Sigmoid colon (tissue), 7 donors: ENCODE measurements at places on chromosomes 5 and 9. TPM values are rescaled to one million over a fixed set of nuclear protein-coding genes. Genes with fewer than 3 reads are reported as not detected.

Gene TSSK1B
- total RNA-seq = not detected

- H3K4me3 ChIP-seq = no peak overlapping the region
- no peaks in the 10 kb centered on the region for H3K4me1 ChIP-seq
- no peak overlapping the region for H3K27ac ChIP-seq
Measured at GRCh38 chr9:107471552-107471951, 18.0 kb downstream of the KLF4 start.

- no peak overlapping the region for H3K4me3 ChIP-seq
- H3K36me3 ChIP-seq = no peaks in the 10 kb centered on the region
- DNase-seq = no peak
- H3K27ac ChIP-seq = no peak overlapping the region
- no peaks in the 10 kb centered on the region for H3K27me3 ChIP-seq
- H3K4me1 ChIP-seq = no peaks in the 10 kb centered on the region
Measured at GRCh38 chr5:65292196-65292595, 189.5 kb downstream of the ADAMTS6 start.

- no peak overlapping the region for H3K27ac ChIP-seq
- no peak for DNase-seq
- no peaks in the 10 kb centered on the region for H3K27me3 ChIP-seq
- H3K36me3 ChIP-seq = no peaks in the 10 kb centered on the region
- no peak overlapping the region for H3K4me3 ChIP-seq
Measured at GRCh38 chr5:96280946-96281393, 152.1 kb downstream of the PCSK1 start.

DNA sequence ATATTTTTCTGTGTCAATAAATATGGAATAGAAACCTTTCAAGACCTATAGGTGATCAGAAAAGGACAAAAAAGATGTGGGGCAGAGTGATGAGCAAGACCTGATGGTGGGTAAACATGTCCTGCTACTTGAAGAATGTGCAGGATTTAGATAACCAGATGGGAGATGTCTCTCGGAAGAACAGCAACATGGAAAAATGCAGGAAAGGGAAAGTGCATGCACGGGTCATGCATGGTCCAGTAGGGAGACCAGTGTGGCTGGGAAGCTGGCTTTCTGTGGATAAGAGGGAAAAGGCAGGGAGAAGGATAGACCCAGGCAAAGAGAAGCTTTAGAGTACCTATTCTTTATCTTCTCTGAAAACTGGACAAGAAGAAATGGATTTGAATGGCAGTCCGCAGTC lies 7.1 kb upstream of the CAST start:
- H3K36me3 ChIP-seq = no peaks in the 10 kb centered on the region
- DNase-seq = no peak
- H3K27me3 ChIP-seq = no peaks in the 10 kb centered on the region

Gene DAPK1
- 80.6 TPM for total RNA-seq

DNA sequence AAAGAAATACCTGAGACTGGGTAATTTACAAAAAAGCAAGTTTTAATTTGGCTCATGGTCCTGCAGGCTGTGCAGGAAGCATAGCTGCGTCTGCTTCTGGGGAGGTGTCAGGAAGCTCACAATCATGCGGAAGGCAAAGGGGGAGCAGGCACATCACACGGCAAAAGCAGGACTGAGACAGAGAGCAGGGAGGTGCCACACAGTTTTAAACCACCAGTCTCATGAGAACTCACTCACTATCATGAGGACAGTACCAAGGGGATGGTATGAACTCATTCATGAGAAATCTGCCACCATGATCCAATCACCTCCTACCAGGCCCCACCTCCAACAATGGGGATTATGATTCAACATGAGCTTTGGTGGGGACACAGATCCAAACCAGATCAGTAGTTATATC lies 96.2 kb downstream of the OSTF1 start:
- no peaks in the 10 kb centered on the region for H3K27me3 ChIP-seq
- no peak overlapping the region for H3K27ac ChIP-seq
- H3K36me3 ChIP-seq = no peaks in the 10 kb centered on the region
- H3K4me3 ChIP-seq = no peak overlapping the region

Gene SHOC1
- not detected for total RNA-seq

- H3K27ac ChIP-seq = peak overlapping the region; percentile 86
- H3K4me3 ChIP-seq = no peak overlapping the region
- DNase-seq = no peak
- H3K27me3 ChIP-seq = no peaks in the 10 kb centered on the region
- no peaks in the 10 kb centered on the region for H3K36me3 ChIP-seq
Measured at GRCh38 chr5:149447373-149448367, 68.6 kb upstream of the IL17B start.

Gene CYLC2
- not detected for total RNA-seq

DNA sequence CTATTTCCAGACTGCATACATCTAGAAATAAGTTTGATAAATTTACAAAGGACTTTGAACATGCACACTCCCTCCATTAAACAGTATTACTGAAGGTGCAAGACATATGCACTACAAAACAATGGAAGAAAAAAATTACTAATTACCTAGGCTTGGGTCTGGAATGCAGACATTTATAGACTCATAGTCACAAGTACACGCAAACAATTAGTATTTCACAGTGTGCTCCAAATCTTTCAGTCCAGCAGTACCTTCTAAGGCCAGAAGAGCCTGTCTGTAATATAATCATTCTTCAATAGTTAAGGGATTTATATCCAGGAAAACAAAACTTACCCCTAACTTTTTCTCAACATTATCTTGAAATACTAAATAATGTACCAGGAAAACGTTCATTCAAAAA lies 11.2 kb downstream of the RICTOR start:
- no peak for DNase-seq
- H3K4me3 ChIP-seq = no peak overlapping the region
- no peaks in the 10 kb centered on the region for H3K36me3 ChIP-seq
- no peaks in the 10 kb centered on the region for H3K4me1 ChIP-seq
- peak overlapping the region; percentile 29 for H3K27ac ChIP-seq

Gene RAD17
- total RNA-seq = 18.3 TPM

Gene GABRG2
- total RNA-seq = 1.3 TPM

DNA sequence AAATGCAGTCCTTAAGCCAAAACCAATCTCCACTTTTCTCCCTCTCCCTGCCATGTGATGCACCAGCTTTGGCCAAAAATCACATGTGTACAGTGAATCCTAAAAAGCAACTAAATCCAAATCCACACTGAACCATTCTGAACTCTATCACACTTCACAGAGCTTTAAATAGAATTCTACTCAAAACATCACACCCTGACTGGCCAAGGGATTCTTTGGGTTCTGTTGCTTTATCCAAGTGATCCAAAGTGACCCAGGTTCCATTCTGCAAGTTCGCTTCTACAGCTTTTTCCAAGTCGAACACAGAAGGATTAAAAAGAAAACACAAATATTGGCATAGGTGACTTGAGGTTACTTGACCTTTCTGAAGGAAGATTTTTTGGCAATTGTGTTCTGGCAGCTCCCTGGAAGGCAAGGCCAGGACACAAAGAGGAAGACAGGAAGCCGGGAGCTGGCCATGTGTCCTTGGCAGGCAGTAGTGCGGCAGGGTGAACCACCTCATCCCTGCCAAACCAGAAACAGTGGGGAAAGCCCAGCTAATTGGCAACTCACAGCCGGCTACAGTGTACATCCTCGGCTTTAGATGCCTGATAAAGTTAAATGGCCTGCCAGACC lies 115.0 kb downstream of the NFIB start:
- H3K4me3 ChIP-seq = no peak overlapping the region
- DNase-seq = peak; percentile 86
- no peaks in the 10 kb centered on the region for H3K27me3 ChIP-seq
- H3K27ac ChIP-seq = peak overlapping the region; percentile 77
- no peaks in the 10 kb centered on the region for H3K36me3 ChIP-seq

DNA sequence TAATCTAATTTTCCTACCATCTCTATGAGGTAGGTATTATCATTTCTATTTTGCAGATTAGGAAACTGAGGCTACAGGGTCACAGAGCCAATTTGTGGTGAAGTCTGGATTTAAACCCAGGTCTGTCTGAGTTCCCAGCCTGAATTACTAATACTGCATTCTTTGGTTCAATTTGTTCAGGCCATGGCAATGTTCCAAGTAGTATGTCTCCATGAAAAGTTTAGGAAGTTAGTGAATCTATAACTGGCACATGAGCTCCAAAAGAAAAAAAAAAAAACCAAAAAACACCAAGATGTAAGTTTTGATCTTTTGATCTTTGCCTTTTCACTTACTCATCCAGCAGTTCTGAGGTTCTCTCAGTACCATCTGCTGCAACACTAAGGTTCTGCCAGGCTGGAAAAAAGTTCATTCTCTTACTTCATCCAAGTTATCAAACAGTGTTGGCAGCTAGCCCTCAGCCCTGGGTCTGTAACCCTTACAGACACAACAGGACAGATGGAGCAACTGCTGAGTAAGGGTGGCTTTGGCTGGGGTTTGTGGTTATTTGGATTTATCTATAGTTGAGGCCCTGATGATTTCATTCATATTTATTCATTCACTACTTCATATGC lies 4.4 kb upstream of the TMEM268 start:
- H3K4me3 ChIP-seq = no peak overlapping the region
- no peak for DNase-seq

Gene OMD
- 23.9 TPM for total RNA-seq

DNA sequence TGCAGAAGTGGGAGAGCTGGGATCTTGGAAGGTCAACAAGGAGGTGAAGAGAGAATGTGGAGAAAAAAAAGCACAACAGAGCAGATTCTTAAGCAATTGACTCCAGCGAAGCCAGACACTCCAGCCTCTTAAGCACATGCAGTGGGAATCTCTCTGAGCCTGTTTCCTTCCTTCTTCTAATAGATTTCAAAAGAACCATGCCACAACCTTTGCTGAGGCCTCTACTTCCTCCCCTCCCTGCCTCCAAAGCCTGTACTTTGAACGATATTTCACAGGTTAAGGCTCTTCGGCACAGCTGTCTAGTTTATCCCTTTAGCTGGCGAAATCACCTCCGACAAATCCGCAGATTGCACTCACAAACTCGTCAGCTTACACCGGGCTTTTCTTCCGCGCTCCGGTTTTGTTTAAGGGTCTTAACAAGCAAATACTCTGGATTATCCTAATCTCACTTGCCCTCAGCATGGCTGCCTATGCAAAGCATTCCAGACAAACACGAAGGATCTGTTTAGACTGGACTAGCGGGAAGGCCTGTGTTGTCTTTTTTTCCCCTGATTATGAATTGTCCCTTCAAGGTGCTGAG lies 211.6 kb upstream of the PANK3 start:
- no peak overlapping the region for H3K4me3 ChIP-seq
- no peaks in the 10 kb centered on the region for H3K36me3 ChIP-seq
- peaks cover 14% of the 10 kb centered on the region for H3K4me1 ChIP-seq

- H3K36me3 ChIP-seq = peaks cover 24% of the 10 kb centered on the region
- H3K27ac ChIP-seq = no peak overlapping the region
- H3K4me3 ChIP-seq = no peak overlapping the region
- DNase-seq = no peak
- no peaks in the 10 kb centered on the region for H3K27me3 ChIP-seq
Measured at GRCh38 chr9:124854822-124855221, 1.6 kb downstream of the WDR38 start.

DNA sequence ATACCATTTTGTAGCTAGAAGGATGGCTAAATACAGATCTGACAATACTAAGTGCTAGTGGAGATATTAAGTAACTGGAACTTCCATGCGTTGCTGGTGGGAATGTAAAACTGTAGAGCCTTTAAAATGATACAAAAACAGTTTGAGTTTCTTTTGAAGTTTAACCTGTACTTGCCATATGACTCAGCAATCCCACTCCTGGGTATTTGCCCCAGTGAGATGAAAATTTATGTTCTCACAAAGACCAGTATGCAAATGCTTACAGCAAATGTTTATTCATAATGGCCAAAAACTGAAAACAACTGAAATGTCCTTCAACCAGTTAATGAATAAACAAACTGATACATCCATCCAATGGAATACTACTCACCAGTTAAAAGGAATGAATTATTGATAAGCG lies 137.3 kb downstream of the SLC12A2 start:
- H3K27ac ChIP-seq = no peak overlapping the region
- H3K4me3 ChIP-seq = no peak overlapping the region
- H3K4me1 ChIP-seq = no peaks in the 10 kb centered on the region
- no peaks in the 10 kb centered on the region for H3K27me3 ChIP-seq
- H3K36me3 ChIP-seq = no peaks in the 10 kb centered on the region
- no peak for DNase-seq

Gene TJP2
- total RNA-seq = 16.1 TPM

- no peaks in the 10 kb centered on the region for H3K4me1 ChIP-seq
- no peaks in the 10 kb centered on the region for H3K27me3 ChIP-seq
- no peak overlapping the region for H3K27ac ChIP-seq
- no peaks in the 10 kb centered on the region for H3K36me3 ChIP-seq
- DNase-seq = no peak
- H3K4me3 ChIP-seq = no peak overlapping the region
Measured at GRCh38 chr5:17114233-17114632, 103.2 kb upstream of the BASP1 start.

Gene SLC45A2
- total RNA-seq = not detected

Gene PHYHD1
- 30.5 TPM for total RNA-seq

DNA sequence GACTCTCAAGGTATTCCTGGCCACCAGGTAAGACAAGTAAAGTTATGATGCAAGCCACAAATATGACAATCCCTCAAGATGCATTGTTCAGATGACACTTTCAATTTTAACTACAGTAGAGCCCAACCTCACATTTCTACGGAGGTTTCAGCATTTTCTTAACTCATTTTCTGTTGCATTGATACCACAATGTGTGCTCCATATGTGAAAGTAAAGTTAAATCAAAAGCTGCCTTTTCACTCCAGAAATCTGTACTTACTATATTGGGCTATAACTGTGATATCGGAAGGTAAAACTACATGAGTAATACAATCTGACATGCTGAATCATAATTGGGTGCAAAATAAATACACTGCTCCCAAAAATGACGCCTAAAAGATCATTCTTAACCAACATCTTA lies 333.6 kb upstream of the MEF2C start:
- no peaks in the 10 kb centered on the region for H3K27me3 ChIP-seq
- no peaks in the 10 kb centered on the region for H3K36me3 ChIP-seq
- peaks cover 7% of the 10 kb centered on the region for H3K4me1 ChIP-seq

GRCh38 chr5:126445502-126446174 lies 22.4 kb downstream of the GRAMD2B start:
- DNase-seq = no peak
- H3K27ac ChIP-seq = no peak overlapping the region
- no peak overlapping the region for H3K4me3 ChIP-seq
- H3K36me3 ChIP-seq = no peaks in the 10 kb centered on the region
- H3K4me1 ChIP-seq = peaks cover 10% of the 10 kb centered on the region

DNA sequence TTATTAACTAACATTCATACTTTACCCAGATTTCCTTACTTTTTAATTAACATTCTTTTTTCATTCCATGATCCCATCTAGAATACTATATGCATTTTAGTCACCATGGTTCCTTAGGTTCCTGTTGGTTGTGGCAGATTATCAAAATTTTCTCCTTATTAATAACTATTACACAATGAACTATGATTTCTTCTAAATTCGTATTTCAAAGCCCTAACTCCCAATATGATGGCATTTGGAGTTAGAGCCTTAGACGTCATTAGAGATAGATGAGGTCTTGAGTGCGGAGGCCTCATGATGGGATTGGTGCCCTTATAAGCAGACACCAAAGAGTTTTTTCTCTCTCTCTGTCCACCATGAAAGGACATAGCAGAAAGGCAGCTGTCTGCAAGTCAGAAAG lies 485.4 kb downstream of the TLR4 start:
- H3K27ac ChIP-seq = no peak overlapping the region
- H3K4me1 ChIP-seq = no peaks in the 10 kb centered on the region
- H3K36me3 ChIP-seq = no peaks in the 10 kb centered on the region
- DNase-seq = no peak
- H3K27me3 ChIP-seq = no peaks in the 10 kb centered on the region
- H3K4me3 ChIP-seq = no peak overlapping the region
